ENCODE measurements at places on chromosomes 1 and 21.

DNA sequence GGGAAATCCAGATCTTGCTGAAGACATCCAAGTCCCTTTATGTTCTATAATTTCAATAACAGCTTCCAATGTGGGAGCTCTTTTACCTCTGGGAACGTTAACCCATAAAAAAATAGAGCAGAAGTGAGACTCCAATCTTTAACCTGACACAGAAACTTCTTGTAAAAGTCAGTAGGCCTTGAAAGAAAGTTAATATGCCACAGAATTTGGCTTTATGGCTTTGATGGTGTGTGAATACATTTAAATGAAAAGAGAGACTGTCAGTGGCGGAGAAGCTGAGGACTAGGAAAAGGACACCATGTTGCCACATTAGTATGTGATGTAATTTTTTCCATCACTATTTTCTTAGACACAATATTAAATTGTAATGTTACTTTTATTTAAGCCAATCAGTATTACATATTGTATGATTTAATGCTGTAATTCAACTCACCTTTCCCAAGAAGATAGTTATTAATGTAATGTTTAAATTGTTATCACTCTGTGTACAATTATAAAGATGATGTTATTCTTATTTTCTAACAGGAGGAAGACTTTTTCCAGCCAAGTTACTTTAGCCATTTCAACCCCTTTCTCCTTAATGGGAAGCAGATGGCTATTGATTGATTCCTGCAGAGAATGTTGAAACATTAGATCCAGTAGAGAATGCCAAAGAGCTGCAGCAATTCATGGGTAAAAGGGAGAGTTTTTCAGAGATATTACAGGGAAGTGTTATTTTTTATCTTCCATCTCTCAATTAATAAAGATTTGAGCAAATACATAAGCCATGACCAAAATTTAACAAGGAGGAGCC lies 17.5 kb upstream of the CLDN8 start:
- no peak for DNase-seq

DNA sequence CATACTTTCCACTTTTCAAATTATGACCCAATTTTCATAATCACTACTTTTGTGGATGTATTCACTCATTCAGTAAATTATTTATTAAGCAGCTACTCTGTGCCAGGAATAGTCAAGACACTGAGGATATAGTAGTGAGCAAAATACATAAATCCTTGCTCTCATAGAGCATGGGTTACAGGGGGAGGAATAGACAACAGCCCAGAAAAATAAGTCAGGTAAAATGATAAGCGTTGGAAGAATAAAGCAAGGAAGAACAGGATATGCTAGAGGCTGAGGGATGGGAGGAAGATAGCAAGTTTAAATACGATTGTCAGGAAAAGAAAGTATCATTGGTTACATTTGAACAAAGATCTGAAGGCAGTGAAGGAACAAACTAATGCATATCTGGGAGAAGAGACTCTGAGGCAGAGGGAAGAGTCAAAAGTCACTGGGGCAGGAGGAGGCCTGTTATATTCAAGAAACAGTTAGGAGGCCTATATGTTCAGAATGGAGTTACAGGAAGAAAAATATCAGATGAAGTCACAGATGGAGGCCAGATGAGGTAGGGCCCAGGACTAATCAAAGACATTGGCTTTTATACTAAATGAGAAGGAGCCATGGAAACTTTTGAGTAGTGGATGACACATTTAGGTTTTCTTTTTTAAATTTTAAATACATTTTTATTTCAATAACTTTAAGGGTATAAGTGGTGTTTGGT lies 42.9 kb downstream of the SEC22B start:
- DNase-seq = no peak

DNA sequence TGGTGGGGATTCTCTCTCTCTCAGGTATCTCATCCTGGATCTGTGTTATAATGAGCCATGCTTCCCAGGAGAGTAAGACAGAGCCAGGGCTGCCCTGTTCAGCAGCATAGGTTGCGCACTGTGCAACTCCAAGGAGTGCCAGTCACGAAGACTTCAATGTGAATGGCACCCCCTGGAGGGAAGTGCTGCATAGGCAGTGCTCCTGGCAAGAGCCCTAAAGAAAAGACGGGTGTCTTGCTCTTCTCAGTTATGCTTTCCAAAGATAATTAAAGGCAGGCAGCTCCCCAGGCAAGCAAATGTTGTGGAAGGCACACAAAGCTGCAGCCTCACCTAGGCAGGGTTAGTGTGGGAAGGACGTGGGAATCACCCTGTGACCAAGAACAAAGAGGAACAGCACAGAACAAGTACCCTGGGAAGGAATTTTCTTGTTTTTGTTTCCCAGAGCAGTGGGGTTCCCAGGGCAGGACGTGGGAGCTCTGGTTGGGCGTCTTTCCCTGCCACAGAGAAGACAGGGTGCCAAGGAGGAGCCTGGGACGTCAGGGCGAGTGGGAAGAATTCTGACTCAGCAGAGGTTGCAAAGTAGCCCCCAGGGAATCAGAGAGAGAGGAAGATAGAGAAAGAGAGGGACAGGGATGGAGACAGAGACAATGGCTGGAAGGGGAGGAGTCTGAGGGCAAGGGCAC lies 120.9 kb downstream of the KCNN3 start:
- DNase-seq = no peak

DNA sequence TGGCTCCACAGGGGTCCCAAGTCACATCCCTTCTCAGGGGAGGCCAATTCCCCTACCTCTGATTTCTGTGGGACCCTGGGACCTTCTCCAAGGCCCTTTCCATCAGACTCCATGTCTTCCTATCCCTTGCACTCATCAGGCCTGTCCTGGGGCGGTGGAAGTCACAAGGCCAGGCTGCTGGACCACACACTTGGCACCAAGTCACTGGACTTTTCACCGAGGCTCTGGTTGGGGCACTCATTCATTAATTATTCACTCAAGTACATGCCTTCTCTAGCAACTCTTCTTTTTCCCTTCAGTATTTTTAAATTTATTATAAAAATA lies 11.2 kb upstream of the FOXO6 start:
- no peak for DNase-seq

DNA sequence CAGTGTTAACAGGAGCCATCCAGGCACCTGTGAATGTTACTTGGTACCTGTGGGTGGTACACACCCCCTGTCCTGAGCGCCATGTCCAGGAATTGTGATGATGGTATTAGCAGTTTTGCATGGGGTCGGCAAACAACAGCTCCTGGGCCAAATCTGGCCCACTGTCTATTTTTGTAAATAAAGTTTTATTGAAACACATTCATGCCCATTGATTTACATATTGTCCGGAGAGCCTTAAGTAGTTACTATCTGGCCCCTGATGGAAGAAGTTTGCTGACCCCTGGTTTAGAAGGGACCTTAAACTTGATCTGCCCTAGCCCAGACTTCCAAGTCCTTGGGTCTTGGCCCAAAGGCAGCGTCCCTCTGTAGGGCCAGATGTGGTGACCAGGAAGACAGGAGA lies 58.3 kb downstream of the SPSB1 start:
- no peak for DNase-seq

DNA sequence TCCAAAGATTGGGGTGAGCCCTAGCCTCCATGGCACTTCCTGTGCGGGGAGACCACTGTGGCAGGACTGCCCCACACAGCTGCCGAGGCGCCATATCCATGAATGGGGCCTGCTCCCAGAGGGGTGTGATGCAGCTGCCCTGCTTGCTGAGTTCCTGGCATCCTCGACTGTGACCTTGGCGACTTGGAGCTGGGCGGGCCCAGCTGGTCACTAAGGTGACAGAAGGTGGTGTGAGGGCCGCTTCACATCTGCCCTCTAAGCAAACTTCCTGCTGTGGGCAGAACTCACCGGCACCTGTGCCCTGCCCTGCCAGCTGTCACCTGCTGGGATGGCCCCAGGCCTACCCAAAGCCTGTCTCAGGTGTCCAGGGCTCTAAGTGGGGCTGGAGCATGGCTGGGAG lies 9.0 kb downstream of the TMEM61 start:
- DNase-seq = no peak

DNA sequence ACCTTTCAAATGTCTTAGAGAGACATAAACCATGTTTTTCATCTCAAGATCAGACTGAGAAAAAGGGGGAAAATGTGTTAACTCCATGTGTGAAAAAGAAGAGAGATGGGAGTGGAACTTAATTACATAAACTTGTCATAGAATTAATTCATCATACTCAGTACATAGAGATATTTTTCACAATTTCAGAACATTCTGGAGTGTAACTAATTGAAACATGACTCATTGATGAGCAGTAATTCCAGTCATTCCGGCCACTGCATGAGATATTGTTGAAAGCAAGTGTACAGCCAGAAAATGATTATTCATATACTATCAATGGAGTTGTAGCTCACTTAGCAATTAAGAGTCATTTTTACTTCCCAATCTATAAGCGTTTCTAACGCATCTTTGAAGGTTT lies 739.3 kb downstream of the LTN1 start:
- DNase-seq = no peak

DNA sequence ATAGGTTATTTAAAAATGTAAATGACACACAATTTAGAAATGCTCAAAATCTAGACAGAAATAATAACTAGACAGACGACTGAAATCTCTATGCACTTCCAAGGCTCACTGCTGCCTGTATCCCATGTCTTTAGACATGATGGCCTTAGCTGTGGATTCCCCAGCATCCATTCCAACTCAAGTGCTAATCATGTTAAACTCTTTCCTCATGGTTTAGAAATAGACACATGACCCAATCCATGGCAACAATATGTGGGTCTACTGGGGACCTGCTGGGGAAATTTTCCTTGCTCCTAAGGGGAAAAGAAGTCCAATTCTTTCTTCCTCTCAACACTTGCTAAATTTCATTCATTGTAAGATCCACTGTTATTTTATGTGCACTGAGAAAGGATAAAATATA lies 188.5 kb downstream of the SLC45A1 start:
- DNase-seq = no peak

GRCh38 chr1:210301615-210302000 lies 27.1 kb upstream of the HHAT start:
- DNase-seq = no peak

DNA sequence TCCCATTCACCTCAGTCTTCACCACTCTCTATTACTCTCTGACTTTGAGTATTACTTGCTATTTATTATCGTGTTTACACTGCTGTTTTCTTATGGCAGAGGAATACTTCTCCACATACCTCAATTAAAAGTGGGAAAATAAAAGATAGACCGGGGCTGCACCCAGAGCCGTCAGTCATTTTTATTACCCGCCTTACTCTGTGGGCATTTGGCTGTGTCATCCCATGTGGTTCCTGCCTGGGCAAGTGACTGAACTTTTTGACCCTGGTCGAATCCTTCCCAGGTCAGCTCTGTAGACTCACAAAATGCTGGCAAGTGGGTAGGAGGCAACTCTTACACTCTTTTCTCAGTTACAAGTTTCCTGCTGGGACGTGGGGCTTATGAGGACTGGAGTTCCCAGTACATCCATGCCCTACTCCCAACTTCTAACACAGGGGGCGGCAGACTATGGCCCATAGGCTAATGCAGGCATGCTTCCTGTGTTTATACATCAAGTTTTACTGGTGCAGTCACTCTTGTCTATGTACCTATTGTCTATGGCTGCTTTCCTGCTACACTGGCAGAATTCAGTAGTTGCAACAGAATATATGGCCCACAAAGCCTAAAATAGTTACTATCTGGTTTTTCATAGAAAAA lies 69.5 kb upstream of the KCND3 start:
- no peak for DNase-seq

DNA sequence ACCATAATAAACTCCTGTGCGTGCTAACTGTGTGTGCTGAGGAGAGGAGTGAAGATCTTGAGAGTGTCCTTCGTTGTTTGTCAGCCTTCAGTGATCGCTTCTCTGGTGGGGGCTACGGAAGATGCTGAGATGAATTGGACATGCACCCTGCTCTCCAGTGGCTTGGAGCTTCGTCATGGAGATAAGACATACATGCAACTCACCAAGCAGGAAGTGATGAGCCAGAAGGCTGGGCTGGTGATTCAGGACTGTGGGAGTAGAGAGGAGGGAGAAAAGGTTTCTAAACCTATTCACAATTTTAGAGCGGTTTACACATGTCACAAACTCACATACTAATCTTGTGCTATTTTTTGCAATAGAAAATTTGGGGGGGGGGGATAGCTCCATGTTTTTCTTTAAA lies 128.9 kb upstream of the ADAR start:
- peak; percentile 23 for DNase-seq

GRCh38 chr1:90621986-90622385 lies 95.1 kb downstream of the BARHL2 start:
- DNase-seq = no peak

- DNase-seq = no peak
Observed at GRCh38 chr1:214213136-214213535, 67.8 kb upstream of the SMYD2 start.

- DNase-seq = no peak
Observed at GRCh38 chr1:243718893-243719292, 131.2 kb downstream of the AKT3 start.

- no peak for DNase-seq
Observed at GRCh38 chr1:32405672-32406467, 11.6 kb upstream of the BSDC1 start.

DNA sequence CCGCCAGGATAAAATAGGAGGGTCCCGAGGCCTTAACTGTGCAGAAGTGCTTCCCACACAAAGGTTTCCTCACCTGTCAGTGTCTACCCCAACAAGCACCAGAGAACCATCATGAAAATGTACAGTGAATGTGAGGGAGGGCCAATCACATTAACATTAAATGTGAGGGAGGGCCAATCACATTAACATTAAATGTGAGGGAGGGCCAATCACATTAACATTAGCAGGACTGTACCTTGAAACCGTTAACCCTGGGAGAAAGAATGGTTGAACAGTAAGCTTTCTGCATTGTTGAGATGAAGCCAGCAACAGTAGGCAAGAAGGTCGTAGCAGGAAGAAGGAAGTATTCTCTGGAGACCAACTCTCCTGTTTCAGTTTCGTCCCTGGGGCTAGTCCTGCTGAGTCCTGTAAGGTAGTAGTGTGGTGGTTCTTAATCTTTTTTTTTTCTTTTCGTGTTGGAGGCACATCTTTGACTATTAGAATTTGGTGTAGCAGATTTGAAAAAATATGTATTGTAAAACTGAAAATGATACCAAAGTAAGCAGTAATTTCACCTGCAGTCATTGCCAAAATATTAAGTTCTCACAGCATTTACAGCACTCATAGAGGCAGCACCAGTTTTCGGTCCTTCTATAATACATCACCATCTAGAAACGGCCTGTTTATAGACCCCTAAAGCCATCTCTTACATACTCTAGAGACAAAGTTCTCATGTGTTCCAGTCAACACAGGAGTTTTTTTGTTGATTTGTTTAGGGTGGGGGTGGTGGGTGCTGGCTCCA lies 98.6 kb upstream of the PPP2R5A start:
- DNase-seq = no peak

- no peak for DNase-seq
Observed at GRCh38 chr1:88079036-88079435, 605.0 kb upstream of the PKN2 start.

DNA sequence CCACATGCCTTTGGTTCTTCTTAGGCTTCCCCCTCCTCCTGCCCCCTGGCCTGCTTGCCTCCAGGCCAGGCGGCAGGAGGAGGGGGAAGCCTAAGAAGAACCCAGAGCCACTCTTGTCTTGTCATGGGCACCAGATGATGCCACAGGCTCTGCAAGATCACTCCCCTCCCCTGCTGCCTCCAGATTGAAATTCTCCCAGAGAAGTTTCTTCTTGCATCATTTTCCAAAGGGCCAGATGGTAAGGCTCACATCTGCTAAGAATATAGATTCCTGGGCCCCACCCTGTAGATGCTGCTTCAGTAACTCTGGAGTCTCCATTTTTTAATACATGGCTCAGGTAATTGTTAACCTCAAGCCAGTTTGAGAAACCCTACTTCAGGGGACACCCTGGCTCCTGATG lies 60.8 kb downstream of the FAM163A start:
- no peak for DNase-seq

- DNase-seq = no peak
Observed at GRCh38 chr1:201181726-201182125, 8.9 kb upstream of the IGFN1 start.
